NCI-H2029 treated with DMSO at 0.1 percent for 48 hours (cell line): ENCODE measurements at places on chromosomes 2 and 18.

- no peak for DNase-seq
Observed at GRCh38 chr18:26206488-26206887, 19.8 kb upstream of the TAF4B start.

GRCh38 chr18:68083776-68084175, 567.3 kb upstream of the DSEL start:
- no peak for DNase-seq

- no peak for DNase-seq
Observed at GRCh38 chr2:220334210-220334609, 706.8 kb downstream of the SLC4A3 start.

- no peak for DNase-seq
Observed at GRCh38 chr2:64565949-64566710, 42.0 kb downstream of the AFTPH start.

DNA sequence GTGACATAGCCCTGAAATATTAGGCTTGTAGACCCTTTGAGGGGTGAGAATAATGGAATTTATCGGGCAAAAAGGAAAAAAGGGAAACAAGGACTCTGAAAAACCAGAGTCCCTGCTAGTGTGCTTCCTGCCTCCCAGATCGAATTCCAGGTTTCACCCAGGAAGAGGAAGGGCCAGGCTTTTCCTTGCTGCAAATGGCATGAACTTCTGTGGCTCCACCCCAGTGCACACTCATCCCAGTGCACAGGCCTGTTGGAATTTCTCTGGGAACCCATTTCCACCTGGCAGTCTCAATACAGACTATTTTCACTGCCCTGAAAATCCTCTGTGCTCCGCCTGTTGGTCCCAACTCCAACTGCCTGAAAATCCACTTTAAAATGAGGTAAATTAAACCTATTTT, 29.9 kb downstream of the C18orf54 start:
- DNase-seq: no peak

GRCh38 chr2:9205963-9206948, at the start of gene ASAP2:
Gene ASAP2 (plus strand): TSS chr2:9206812. CDS start chr2:9207105, 293 bp downstream.
- no peak for DNase-seq

DNA sequence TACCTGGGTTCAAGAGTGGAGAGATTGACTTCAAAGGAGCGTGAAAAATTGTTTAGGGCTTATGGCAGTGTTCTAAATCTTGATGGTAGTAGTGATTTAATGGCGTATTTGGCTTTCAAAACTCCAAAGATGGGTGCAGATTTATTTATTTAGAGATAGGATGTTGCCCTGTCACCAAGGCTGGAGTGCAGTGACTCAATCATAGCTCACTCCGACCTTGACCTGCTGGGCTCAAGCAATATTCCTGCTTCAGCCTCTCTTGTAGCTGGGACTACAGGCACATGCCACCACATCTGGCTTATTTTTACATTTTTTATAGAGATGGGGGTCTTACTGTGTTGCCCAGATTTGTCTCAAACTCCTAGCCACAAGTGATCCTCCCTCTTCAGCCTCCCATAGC, 52.5 kb downstream of the FAM117B start:
- no peak for DNase-seq
